Activated gamma-delta T cell treated with Interleukin-2 at 50 U/mL for 16 hours (primary cell): ENCODE measurements at places on chromosomes 6 and 20.

GRCh38 chr20:50690650-50691572, at the start of gene RIPOR3:
Gene RIPOR3 (minus strand): TSS chr20:50691542. CDS start chr20:50691128, 414 bp downstream.
- DNase-seq: no peak

DNA sequence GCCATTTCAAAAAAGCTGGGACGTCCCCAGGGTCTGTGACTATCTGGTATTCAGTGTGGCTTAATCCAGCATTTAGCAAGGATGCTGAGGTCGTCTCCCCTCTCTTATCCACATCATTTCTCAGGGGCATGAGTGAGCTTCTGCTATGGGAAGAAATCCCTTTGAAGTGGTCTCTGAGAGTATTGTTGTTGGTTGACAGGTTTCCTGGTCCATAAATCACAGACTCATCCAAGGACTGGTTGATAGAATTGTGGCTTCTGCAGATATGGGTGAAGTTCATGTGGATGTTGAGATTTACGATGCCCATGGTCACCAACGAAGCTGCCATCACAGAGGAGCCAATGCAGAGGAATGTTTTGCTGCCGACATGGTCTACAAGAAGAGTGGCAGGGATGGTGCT, 24.0 kb downstream of the SLC2A12 start:
- DNase-seq: no peak

GRCh38 chr6:36610956-36611336, 16.8 kb downstream of the SRSF3 start:
- DNase-seq: no peak

- no peak for DNase-seq
Measured at GRCh38 chr6:122755901-122756300, 23.6 kb upstream of the FABP7 start.

- no peak for DNase-seq
Measured at GRCh38 chr6:79425589-79426311, 111.5 kb downstream of the LCA5 start.

DNA sequence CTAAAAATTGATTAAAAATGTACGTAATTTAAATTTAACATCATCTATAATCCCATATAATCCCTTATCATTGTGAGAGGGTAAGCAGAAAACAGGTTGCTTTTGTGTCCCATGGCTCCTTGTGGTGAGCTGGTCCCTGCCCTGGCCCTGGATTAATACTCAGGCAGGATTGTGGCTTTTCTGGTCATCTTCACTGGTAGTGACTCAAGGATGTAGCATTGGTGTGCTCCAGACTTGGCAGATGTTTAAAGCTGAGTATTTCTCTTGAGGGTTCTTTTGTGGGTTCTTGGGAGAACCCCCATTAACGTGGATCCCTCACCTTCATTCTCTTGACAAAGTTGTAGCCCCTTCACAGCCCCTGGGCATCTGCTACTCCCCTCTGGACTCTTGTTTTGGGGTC, 39.3 kb downstream of the SNRNP48 start:
- no peak for DNase-seq

DNA sequence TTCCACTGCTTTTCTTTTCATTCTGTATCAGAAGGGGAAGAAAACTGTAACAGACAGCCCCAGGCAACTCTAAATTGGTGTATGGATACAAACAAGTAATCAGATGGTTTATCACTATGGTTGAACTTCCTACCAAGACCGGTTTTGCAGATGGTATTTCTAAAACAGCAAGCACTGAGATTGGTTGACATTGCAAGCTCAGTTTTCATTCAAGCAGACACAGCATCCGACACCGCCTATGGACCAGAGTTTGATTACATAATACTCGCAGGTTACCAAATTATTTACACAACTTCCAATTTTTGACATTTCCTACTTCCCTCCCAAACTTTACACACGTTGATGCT, 209.9 kb downstream of the ALDH8A1 start:
- no peak for DNase-seq

GRCh38 chr6:163253556-163254213, 160.8 kb upstream of the QKI start:
- no peak for DNase-seq

DNA sequence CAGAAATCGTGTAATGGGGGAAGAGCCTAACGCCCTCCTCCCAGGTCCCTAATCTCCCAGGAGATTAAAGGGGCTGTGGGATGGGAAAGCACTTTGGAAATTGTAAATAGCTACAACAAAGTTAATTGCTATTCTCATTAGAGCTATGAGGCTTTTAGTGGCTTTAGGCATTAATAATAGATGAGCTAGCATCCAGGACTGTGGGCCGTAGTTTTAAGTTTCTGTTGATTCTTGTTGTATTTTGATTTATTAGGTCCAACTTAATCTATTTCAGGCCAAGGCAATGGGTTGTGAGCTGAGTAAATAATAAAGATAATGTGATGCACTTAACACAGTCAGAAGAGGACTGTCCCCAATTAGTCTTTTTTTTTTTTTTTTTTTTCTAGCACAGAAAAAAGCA, 67.7 kb downstream of the ANKRD6 start:
- DNase-seq: no peak

DNA sequence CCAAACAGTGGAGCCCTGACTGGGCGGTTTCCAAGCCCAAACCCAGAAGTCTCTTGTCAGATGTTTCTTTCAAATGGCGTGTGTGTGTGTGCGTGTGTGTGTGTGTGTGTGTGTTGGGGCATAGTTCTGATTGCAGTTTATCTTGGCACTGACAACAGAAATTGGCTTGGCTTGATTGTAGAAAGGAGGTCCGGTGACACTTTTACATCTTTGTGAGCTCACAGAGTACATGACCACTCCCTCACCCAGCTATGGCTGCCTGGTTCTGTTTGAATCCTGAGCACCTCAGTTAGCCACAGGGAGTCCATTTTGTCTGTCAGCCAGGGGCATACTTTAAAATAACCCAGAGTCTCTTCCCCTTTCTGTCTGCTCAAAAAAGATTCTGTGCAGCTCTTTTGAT, 276.3 kb downstream of the CD83 start:
- DNase-seq: no peak

DNA sequence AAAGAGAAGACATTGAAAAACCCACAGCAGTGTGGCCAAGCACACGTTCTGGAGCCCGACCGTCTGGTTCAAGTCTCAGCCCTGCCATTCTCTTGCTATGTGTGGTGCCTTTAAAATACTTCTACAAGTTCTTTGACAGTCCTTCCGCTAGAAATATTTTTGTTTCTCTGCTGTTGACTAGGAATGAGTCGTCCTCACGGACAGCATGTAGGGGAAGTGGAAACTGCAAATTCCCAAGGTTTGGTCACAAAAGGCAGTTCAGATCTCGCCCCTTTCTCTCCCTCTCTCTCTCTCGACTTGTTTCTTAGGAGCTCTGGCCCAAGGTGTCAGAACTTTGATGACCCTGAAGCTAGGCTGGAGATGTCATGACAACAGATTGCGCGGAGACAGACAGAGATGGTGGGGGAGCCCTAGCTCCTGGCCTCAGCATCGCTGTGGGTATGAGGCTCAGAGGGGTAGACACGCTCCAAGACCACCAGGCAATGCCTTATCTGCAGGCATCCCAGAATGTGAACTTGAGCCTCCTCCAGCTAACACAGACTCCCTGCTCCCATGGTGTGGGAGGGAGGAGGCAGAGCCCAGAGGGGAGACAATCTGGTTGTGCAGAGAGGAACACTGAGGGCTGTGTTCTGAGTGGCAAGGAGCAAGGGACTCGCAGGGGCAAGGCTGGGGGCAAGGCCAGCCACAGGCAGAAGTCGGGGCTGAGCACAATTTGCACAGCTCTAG, 368.9 kb upstream of the SULF2 start:
- no peak for DNase-seq

- DNase-seq: no peak
Measured at GRCh38 chr6:13024616-13025015, 303.7 kb downstream of the TBC1D7 start.

- DNase-seq: no peak
Measured at GRCh38 chr6:64850121-64850520, 856.9 kb downstream of the EYS start.

DNA sequence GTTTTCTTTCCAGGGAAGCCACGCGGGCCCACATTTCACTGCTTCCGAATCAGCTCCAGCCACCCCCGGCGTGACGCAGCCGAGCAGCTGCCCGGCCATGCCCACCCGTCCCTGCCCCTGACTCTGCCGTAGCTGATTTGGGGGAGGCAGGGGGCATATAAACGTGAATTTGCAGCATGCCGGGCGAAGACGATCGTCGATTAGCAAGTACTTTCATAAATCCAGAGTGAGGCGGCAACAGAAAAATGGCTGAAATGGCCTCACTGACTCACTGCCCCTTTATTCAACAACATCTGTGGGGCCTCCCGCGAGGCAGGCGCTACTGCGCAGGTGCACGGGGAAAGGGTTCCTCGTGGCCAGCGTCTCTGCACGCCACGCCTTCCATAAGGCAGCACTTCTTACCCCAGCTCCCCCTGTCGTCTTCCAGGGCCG, 118.0 kb downstream of the DLL1 start:
- no peak for DNase-seq

GRCh38 chr6:29834564-29835436, 7.2 kb downstream of the HLA-G start:
- peak; percentile 54 for DNase-seq
